ENCODE measurements at places on chromosomes 16 and 17. TPM values are rescaled to one million over a fixed set of nuclear protein-coding genes. Genes with fewer than 3 reads are reported as not detected.

- no peak for DNase-seq
Measured at GRCh38 chr16:64364416-64364815, 757.4 kb downstream of the CDH11 start.

GRCh38 chr17:38815576-38816193, 9.4 kb downstream of the CWC25 start:
- no peak for DNase-seq

DNA sequence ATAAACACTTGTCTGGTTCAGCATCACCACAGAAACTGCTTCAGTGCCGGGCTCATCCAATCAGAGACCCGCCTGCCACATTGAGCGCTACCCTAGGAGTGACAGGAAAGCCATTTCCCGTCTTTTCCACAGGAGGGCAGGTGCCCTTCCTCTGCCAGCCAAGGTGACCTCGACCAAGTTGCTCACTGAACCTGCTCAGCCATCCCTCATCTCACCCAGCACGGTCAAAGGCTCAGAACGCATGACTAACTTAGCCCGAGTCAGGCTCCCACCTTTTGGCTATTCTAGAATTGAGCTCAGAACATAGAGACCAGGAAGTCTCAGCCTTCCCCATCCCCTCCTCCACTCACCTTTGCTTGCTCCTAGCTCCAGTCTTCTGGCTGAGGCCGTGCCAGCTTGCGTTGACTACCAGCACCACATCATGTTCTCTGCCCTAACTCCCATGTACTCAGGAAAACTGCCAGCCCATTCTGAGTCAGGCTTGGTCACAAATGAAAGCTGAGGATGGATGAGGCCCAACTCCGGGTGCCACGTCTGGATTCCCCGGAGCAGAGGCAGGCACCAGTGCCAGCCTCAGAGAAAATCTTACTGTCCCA, 15.6 kb downstream of the MRPS23 start:
- DNase-seq, result peak; percentile 30

- no peak for DNase-seq
Measured at GRCh38 chr17:57943645-57944044, 11.6 kb downstream of the CUEDC1 start.

DNA sequence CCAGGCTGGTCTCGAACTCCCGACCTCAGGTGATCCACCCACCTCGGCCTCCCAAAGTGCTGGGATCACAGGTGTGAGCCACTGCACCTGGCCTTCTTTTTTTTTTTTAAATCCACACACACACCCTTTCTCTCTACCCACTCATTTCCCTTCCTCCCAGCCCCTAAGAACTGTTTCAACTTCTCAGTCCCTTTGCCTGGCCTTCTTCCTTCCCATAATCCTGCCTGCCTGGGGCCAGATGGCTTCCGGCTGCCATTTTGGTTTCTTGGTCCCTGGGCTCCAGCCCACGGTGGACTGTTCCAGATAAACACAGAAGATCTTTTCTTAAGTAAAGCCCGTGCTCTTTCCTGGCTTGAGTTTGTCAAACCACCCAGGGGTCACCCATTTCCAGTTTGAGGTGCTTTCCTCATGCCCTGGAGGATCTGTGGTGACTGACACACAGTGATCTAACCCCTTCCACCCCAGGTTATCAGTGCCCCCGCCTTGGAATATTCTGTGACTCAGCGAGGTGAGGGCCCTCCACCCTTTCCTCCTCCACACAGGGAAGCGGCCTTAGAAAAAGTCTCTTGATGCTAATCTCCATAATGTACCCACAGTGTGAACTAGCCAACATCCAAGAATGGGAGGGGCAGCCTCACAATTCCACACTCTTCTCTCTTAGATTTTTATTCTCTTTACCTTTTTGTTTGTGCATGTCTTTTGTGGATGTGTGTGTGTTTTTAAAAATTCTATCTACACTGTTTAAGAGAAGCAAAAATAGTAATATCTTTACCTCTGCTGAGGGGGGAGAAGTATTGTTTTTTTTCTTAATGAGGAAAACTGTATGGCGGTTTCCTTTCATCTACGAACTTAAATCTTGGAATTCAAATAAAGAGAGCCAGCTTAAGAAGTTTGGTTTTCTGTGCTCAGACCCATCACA, 60.0 kb downstream of the CRISPLD2 start:
- DNase-seq, result no peak

DNA sequence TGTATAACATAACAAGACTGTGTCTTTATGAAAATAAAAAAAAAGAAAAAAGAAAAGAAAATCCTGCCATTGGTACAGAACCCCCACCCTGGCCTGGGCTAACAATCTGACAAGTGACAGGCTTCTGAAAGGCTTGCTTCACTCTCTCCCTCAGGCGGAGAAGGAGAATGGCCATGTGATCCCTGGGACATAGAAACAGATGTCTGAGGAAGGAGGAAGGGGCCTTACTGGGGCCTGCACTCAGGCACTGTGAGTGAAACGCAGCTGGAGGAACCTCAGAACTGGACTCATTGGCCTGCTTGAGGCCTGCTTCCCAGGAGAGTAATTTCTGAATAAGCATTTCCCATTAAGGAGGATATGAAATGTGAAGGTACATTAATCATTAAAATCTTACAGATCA, 17.5 kb downstream of the MAP3K14 start:
- DNase-seq, result no peak

GRCh38 chr17:54277868-54278267, 455.1 kb downstream of the KIF2B start:
- DNase-seq, result no peak

- no peak for DNase-seq
Measured at GRCh38 chr16:85029408-85029784, 1.8 kb downstream of the KIAA0513 start.

DNA sequence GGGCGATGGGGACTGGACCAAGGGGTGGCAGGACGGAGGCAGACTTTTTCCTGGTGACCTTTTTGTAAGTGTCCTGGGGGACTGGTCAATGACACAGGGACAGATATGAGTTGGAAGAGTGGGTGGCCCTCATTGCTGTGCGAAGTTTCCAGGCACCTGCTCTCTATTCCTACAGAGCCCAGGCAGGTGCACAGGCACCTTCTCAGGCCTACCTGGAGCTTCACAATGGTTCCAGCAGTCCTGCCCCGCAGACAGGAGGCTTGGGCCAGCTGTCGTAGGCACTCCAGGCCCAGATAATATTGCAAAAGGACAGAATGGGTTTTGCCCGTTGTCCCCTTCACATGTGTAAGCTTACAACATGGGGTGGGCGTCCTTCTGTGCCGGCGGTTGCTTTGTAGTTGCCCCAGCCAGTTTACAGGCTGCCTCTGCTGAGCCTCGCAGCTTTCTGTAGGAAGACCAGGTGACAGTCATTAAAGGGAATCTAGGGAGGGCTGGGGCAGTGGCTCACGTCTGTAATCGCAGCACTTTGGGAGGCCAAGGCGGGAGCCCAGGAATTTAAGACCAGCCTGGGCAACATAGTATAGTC, 84.3 kb downstream of the ARHGAP23 start:
- no peak for DNase-seq

- no peak for DNase-seq
Measured at GRCh38 chr16:76421571-76421970, 144.4 kb downstream of the CNTNAP4 start.

DNA sequence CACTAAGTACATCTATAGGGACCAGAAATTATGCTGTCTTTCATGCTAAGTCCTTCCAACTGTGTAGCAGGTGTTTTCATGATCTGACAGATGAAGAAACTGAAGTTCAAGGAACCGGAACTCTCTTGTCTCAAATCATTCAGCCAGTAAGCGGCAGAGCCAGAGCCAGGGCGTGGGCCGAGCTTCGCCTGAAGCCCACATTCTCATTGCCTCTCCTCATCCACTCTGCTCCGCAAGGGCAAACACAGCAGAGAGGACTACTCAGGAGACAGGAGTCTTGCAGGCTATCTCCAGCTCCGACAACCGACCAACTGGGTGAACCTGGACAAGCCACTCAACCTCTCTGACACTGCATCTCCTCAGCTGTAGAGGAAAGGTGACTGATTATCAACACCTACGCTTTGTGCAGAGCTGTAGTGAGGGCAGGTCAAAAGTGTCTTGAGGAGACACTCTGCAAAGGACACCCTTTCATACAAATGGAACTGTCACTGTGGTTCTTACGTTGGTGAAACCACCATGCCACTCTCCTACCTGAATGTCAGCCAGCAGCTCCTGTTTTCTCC, 72.9 kb downstream of the CYTH1 start:
- no peak for DNase-seq

DNA sequence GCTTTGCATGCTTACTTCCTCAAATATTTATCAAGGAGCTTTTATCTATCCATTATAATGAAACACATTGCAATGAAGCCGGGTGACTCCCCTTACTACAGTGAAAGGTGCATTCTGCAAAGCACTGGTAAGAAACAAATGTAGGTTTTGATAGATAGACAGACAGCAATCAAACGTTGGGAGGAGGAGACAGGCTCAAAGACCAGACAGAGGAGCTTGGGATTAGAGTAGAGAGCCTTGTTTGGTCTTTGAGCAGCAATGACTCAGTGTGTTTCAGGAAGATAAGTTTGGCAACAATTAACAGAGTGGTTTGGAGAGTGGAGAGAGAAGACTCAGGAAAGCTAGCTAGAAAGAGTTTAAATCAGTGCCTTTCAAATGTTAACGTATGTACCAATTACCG, 68.8 kb downstream of the ZNF18 start:
- no peak for DNase-seq

GRCh38 chr17:62781831-62782251, 26.3 kb downstream of the MARCHF10 start:
- no peak for DNase-seq

Gene XYLT1
- total RNA-seq, result 4.0 TPM

Gene ST6GALNAC1
- total RNA-seq, result 0.35 TPM

Gene ZNF18
- total RNA-seq, result 3.4 TPM

Gene KRT39
- total RNA-seq, result not detected

Gene CDRT4
- total RNA-seq, result 6.9 TPM

Gene CACNG5
- 0.43 TPM for total RNA-seq

Gene TBC1D28
- total RNA-seq, result not detected
